ENCODE measurements at places on chromosomes 3 and 15.
A peak's percentile ranks its signal among the peaks of the same experiment; 100 is the strongest.

- DNase-seq, result no peak
These were observed 110.3 kb upstream of the ATP2B2 start for GRCh38 chr3:10615715-10616114.

- DNase-seq, result no peak
These were observed 26.5 kb upstream of the TCF12 start for GRCh38 chr15:56891852-56892440.

DNA sequence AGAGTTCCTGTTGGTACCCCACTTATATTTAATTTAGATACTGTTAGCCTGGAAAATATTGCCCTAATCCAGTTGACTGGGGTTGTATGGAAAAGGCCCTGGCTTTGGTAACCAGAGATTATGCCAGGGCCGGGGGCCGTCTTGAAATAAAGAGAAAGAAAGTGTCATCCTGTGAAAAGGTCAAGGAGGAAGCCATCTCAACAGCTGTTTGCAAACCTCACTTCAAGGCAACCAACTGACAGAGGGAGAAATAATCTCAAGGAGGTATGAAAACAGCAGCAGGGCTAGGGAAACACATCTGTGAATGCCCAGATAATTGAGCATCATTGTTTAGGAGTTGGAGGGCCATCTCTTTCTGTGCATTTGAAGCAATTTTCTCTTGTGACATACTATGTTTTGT, 190.8 kb downstream of the SUCLG2 start:
- DNase-seq, result no peak

DNA sequence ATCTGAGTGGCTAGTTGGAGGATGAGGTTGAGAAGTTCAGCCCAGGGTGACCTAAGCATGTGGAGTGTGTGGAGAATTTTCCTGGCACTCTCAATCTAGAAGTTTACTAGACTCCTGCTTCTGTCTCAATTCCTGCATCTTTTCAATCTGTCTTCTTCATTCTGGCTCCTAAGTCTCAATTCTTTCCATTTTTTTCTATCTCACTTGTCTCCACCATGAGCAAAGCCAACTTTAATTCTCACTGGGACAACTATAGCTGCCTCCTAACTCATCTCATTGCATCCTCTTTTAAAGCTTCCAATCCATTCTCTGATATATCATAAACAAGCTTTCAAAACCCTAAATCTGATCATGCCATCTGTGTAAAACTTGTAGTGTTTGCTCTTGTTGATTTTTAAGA, 569.3 kb downstream of the NAALADL2 start:
- DNase-seq, result no peak

- no peak for DNase-seq
These were observed 75.8 kb upstream of the KCNAB1 start for GRCh38 chr3:156044634-156044975.

- DNase-seq, result no peak
These were observed 80.4 kb downstream of the IGF1R start for GRCh38 chr15:98728811-98729160.

- DNase-seq, result no peak
These were observed 43.1 kb upstream of the MAP3K13 start for GRCh38 chr3:185319801-185320200.

DNA sequence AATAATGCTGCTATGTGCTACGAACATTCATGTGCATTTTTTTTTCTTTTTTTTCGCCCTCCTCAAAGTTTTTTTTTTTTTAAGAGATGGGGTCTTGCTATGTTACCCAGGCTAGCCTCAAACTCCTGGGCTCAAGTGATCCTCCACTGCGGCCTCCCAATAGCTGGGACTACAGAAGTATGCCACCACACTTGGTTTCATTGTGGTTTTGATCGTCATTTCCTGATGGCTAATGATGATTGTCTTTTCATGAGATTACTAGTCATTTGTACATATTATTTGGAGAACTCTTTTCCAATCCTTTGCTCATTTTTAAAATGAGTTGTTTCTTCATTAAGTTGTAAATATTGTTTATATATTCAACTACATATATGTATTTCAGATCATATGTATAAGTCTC, 48.8 kb downstream of the FBXO22 start:
- DNase-seq, result no peak

- no peak for DNase-seq
These were observed 106.3 kb downstream of the SMAD6 start for GRCh38 chr15:66808181-66808824.

DNA sequence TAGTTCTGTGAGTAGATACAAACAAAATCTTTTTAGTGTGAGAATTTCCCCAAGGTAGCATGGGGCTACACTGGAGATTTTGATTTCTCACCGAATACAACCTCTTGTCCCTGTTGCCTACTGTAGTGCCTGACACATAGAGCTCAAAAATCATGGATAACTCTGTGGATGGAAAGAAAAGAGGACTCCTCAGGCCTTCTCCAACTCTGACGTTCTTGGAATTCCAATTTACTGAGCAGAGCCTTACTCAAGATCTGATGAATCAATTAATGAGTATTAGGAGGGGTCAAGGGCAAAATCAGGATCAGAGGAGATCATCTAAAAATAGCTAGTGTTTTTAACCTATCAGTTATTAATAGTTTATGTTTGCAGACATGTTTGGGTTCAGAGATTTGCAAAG, 46.7 kb upstream of the PYDC2 start:
- no peak for DNase-seq

DNA sequence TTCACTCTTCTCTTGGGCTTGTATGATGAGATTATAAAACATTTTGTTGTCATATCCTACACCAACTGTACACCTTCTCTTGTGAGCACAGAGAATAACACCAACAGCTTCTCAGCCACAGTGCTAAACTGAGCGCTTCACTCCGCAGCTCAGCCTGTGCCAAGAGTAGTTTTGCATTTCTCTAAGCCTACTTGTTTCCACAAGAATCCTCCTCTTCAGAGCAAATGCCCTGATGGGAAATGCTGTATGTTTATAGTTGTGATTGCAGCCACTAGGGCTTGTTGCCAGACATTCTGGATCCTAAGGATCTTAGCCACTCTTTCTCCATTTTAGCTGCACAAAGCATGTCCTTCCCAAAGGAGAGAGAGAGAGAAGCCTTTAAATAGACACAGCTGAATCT, 138.8 kb upstream of the PLXND1 start:
- DNase-seq, result no peak

DNA sequence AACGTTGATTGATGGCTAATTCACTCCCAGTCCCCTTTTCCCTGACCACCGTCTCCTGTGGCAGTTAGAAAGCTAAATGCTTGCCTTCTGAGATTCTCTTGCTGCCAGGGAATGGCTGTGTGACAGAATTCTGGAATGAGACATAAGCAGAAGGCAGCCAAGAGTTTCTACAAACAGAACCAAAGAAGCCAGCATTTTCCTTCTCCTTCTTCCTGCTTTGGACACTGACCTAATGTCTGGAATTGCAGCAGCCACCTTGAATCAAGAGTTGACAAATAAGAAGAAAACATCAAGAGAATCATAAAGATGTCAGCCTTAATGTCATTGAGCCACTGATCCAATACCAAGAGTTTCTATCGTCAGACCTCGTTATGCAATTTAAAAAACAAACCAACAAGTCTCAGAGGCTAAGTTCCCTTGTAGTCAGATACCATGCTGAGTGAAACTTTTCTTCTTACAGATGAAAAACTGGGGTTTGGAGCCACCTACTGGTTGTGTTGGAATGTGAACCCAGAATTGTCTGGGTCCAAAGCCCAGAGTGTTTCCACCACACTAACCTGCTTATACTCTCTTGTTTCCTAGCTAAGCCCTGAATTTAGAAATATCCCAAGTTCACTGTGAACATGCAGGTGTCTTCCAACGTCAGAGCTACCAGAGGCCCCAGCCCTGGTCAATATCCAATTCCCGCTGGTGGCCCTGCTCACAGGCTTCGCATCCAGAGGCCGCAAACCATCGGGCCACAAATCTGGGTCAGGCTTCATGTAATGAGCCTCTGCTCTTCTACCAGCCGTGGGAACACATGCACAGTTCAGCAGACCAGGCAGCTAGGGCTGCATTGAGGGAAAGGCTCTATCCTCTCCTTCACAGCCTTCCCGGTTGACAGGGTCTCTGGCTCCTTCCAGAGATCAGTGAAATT, 42.5 kb downstream of the MCF2L2 start:
- peak; percentile 28 for DNase-seq

GRCh38 chr15:92306663-92307062, 87.0 kb upstream of the ST8SIA2 start:
- DNase-seq, result no peak

GRCh38 chr15:27241943-27242342, 271.0 kb downstream of the GABRG3 start:
- no peak for DNase-seq

All from activated CD4-positive, alpha-beta T cell treated with anti-CD3 and anti-CD28 coated beads for 1 hour (primary cell).